ENCODE measurements at places on chromosomes 3 and 15.

- DNase-seq: no peak
Measured at GRCh38 chr3:33089515-33089914, 7.4 kb downstream of the GLB1 start.

DNA sequence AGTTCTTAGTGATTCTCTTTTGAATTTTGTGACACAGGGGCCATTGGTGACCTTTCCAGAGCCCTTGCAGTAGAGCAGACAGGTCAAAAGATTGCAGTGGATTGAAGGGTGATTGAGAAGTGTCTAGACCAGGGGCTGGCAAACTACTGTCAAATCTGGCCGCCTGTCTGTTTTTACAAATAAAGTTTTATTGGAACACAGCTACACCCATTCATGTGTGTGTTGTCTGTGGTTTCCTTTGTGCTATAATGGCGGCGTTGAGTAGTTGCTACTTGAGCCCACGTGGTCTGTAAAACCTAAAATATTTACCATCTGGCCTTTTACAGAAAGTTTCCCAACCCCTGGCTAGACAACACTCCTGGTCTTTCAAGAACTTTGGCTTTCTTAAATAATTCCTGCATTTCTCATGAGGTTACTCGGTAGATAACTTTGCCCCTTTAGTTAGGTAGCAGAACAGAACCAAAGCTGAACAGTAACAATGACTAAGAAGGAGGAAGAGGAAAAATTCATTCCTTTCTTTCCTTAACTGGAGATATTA lies 265.1 kb upstream of the NR2E3 start:
- DNase-seq: peak; percentile 20

GRCh38 chr3:160006282-160007163 lies 17.9 kb downstream of the IL12A start:
- peak; percentile 71 for DNase-seq

DNA sequence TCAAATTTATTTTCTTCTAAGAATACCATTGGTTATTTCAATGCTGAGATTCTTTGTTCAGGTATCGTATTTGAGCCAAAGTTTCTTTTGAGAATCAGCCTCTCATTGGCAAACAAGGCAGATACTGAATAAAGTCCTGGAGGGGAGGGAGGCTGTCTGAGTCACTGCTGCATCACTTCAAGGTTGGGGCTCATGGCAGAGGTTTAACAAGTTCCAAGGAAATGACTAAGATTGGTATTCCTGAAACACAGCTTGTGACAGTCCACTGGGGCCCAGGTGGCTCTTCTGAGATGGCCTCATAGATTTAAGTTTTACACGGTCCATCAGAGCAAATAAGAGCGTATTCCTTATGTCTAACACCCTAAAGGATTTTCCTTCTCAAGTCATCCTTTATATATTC lies 213.8 kb upstream of the STAC start:
- peak; percentile 33 for DNase-seq

DNA sequence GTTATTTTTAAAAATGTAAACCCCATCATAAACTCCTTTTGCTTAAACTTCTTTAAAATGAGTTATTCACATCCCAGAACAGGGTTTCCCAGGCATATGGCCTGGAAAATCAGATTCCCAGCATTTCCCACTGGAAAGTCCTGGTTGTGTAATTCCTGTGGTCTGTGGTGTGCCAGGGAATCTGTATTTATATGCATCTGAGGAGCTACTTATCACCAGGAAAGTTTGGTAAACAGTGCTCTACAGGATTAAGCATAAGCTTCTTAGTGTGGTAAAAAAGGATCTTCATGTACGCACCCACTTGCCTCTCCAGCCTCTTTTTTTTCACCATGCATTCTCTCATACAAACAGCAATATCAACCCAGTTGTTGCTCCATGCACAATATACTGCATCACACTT lies 28.2 kb downstream of the MEIS2 start:
- DNase-seq: peak; percentile 41

DNA sequence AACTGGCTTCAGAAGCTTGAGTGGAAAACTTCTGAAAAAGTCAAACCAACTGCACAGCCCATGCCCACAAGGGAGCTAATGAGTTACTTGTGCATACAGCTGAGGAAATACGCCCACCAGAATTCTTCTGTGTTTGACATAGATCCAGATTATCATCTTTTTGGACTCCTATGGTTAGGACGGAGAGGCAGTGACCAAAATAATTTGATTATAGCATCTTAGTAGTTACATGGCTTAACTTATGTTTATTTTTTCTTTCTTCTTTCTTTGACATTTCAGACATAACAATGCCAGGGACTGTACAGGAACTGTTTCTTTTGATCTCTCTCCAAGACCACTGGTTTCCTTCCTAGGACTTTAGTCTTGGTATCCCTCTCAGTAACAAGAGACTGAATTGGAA lies 246.1 kb upstream of the RASGRP1 start:
- peak; percentile 41 for DNase-seq

- DNase-seq: no peak
Measured at GRCh38 chr3:16477056-16477455, 36.4 kb downstream of the RFTN1 start.

- DNase-seq: no peak
Measured at GRCh38 chr3:69130689-69131088, 8.3 kb upstream of the LMOD3 start.

GRCh38 chr3:24472358-24472757 lies 22.3 kb downstream of the THRB start:
- no peak for DNase-seq

Measured in fibroblast of skin of scalp (primary cell).